ENCODE measurements at places on chromosomes 3 and 15.

GRCh38 chr3:16474216-16474615 lies 39.3 kb downstream of the RFTN1 start:
- no peaks in the 10 kb centered on the region for H3K27me3 ChIP-seq
- H3K36me3 ChIP-seq = no peaks in the 10 kb centered on the region
- no peak for DNase-seq
- H3K4me3 ChIP-seq = no peak overlapping the region
- no peak overlapping the region for H3K27ac ChIP-seq

DNA sequence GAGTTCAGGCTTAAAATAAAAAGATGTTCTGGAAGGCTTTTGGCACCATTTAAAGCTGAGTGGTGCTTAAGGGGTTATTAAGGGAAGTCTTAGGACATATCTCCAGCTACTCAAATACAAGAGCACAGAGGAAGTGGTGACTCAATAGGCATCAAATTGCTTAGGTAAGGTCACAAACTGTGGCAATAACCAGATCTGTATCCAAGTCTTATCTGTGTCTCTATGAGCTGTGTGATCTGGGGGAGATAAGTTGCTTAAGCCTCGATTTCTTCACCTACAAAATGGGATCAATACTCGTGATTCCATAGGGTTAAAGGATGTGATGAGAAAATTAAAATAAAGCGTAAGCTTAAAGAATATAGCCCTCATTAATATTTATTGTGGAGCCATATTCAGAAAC lies 7.6 kb downstream of the HDC start:
- H3K27me3 ChIP-seq = no peaks in the 10 kb centered on the region
- H3K36me3 ChIP-seq = no peaks in the 10 kb centered on the region
- no peak for DNase-seq
- no peak overlapping the region for H3K4me3 ChIP-seq
- H3K4me1 ChIP-seq = peaks cover 9% of the 10 kb centered on the region
- no peak overlapping the region for H3K27ac ChIP-seq

GRCh38 chr3:17489139-17489538 lies 253.3 kb downstream of the TBC1D5 start:
- H3K27me3 ChIP-seq = no peaks in the 10 kb centered on the region
- no peak overlapping the region for H3K27ac ChIP-seq
- H3K4me3 ChIP-seq = no peak overlapping the region
- no peaks in the 10 kb centered on the region for H3K4me1 ChIP-seq
- DNase-seq = no peak

DNA sequence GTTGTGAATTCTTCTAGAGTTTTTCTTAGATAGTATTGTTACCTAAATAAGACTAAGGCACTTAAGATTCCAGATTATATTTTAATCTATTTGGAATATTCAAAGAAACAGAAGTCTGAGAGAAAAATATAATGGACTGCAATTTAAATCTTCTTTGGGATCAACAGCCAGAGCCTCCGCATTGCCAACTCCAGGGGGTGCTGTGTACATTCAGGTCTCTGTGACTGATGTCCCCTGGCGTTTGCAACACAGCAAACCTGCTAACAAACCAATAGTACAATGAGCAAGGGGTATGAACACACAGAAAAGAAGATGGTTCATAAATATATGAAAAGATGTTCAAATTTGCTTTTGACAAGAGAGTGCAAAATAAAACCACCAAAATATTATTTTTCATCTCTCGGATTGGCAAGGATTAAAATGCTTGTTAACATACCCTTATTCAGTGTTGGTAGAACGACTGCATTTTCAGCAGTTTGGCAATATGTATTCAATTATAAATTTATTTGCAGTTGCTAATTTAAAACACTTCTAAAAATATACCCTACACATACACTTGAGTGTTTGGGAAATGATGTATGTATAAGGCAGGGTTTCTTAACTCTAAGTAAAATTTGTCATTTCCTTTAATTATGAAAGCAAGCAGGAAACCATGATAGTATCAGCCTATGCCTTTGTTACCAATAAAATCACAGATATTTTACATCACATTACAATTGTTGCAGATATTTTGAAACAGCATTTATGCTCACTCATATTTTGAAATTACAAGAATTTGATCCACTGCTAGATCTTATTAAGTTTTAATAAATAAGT lies 16.1 kb upstream of the TM4SF1 start:
- peak; percentile 19 for DNase-seq
- no peaks in the 10 kb centered on the region for H3K36me3 ChIP-seq
- no peak overlapping the region for H3K4me3 ChIP-seq
- no peak overlapping the region for H3K27ac ChIP-seq
- H3K27me3 ChIP-seq = no peaks in the 10 kb centered on the region

- no peak overlapping the region for H3K4me3 ChIP-seq
- no peaks in the 10 kb centered on the region for H3K36me3 ChIP-seq
- no peak for DNase-seq
These were observed 57.8 kb upstream of the SUCLG2 start for GRCh38 chr3:67712259-67712658.

GRCh38 chr3:72158639-72159326 lies 373.8 kb upstream of the PROK2 start:
- no peak for DNase-seq
- peaks cover 38% of the 10 kb centered on the region for H3K4me1 ChIP-seq
- H3K27me3 ChIP-seq = no peaks in the 10 kb centered on the region
